ENCODE measurements at places on chromosomes 11 and 22.

GRCh38 chr11:16179676-16180075 lies 176.7 kb downstream of the SOX6 start:
- no peak for DNase-seq

- DNase-seq, result no peak
Measured at GRCh38 chr22:27105142-27106025, 448.0 kb downstream of the MIAT start.

DNA sequence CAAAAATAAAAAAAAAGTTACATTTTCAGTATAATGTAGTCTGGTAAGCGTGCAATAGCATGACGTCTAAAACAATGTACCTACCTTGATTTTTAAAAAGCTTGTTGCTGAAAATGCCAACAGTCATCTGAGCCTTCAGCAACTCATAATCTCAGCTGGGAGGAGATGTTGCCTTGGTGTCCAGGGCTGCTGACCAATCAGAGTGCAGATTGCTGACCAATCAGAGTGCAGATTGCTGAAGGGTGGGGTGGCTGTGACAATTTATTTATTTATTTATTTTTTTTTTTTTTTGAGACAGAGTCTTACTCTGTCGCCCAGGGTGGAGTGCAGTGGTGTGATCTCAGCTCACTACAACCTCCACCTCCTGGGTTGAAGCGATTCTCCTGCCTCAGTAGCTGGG lies 17.8 kb downstream of the ZBED4 start:
- DNase-seq, result no peak

- DNase-seq, result no peak
Measured at GRCh38 chr22:46519377-46519776, 18.0 kb downstream of the CELSR1 start.

GRCh38 chr11:37786214-37786755 lies 1188.2 kb upstream of the RAG2 start:
- DNase-seq, result no peak

GRCh38 chr11:46857666-46858065 lies 11.6 kb upstream of the CKAP5 start:
- no peak for DNase-seq

Measured in amygdala (tissue), 56 donors.